ENCODE measurements at places on chromosomes 12 and 14. TPM values are rescaled to one million over a fixed set of nuclear protein-coding genes. Genes with fewer than 3 reads are reported as not detected.

The ADCY4 gene
- total RNA-seq, result 0.35 TPM

The A2M gene
- total RNA-seq, result 0.23 TPM

The RFLNA gene
- total RNA-seq, result not detected

The FNTB gene
- 16.7 TPM for total RNA-seq

The PCNX4 gene
- 64.2 TPM for total RNA-seq

The AQP5 gene
- not detected for total RNA-seq

The MGST1 gene
- total RNA-seq, result 395 TPM

The ALDH2 gene
- 41.6 TPM for total RNA-seq

GRCh38 chr12:18224745-18225144 lies 36.6 kb upstream of the PIK3C2G start:
- DNase-seq, result peak; percentile 3

DNA sequence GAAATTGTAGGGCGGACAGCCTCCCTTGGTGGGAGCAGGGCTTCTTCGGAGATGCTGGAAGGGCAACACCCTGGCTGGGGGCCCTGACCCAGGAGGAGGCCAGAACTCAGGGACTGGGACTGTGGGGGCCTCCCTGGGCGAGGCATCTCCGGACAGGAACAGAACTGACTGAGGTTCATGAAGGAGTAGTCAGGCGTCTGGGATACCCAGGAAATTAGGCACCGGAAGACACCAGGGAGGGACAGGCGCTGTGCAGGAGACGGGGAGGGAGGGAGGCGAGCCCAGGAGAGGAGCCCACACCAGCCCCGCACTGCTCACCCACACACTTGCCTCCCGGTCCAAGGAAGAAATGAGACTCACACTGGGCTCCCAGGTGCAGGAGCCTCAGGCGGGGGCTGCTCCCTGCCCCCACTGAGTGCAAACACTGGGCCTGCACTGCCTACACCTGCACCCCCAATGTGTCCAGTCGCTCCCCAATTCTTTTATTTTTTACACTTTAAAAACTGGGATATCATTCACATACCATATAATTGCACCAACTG lies 262.6 kb upstream of the SFSWAP start:
- no peak for DNase-seq

- no peak for DNase-seq
Measured at GRCh38 chr12:18646286-18646890, 91.4 kb downstream of the PLCZ1 start.

- DNase-seq, result no peak
Measured at GRCh38 chr14:71713451-71713850, 218.8 kb upstream of the RGS6 start.

GRCh38 chr12:53180931-53181645 lies 363 bp upstream of the CSAD start:
- peak; percentile 63 for DNase-seq

DNA sequence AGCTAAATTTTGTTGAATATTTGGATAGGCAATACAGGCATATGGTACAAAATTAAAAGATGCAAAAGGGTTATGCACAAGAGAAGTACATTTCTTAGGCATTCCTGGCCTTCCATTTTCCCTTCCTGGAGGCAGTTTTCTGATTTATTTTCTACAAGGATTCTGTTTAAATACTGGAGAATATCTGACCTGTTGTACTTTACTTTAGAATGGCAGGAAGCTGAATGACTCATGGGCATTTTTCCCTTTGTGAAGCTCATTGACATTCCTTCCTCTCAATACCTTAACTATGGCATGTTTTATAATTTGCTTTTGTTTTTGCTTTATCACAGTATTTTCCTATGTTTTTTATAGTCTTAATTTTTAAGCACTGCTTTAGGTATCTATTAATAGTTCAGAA lies 62.7 kb downstream of the RCOR1 start:
- peak; percentile 31 for DNase-seq

- DNase-seq, result no peak
Measured at GRCh38 chr14:95345032-95345431, 25.3 kb upstream of the CLMN start.

DNA sequence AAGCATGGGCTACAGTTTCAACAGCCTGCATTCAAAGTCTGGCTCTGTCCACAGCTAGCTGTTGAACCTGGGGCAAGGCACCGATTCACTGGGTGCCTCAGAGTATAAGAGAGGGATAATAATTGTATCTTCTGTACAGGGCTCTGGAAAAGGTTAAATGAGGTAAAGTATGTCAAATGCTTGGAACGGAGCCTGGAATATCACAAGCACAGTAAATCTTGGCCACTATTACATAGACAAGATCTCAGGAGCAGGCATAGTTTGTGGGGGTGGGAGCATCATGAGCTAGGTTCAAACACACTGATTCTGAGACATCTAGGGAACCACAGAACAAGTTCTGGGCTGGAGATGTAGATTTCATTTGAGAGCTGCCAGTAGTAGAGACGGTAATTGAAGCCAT lies 203.7 kb upstream of the NUDT4 start:
- DNase-seq, result peak; percentile 68

- no peak for DNase-seq
Measured at GRCh38 chr12:14442221-14442881, 76.9 kb downstream of the ATF7IP start.

- no peak for DNase-seq
Measured at GRCh38 chr14:101554991-101555668, 6.2 kb upstream of the DIO3 start.

GRCh38 chr12:111122458-111122878 lies 202.1 kb upstream of the MYL2 start:
- no peak for DNase-seq

DNA sequence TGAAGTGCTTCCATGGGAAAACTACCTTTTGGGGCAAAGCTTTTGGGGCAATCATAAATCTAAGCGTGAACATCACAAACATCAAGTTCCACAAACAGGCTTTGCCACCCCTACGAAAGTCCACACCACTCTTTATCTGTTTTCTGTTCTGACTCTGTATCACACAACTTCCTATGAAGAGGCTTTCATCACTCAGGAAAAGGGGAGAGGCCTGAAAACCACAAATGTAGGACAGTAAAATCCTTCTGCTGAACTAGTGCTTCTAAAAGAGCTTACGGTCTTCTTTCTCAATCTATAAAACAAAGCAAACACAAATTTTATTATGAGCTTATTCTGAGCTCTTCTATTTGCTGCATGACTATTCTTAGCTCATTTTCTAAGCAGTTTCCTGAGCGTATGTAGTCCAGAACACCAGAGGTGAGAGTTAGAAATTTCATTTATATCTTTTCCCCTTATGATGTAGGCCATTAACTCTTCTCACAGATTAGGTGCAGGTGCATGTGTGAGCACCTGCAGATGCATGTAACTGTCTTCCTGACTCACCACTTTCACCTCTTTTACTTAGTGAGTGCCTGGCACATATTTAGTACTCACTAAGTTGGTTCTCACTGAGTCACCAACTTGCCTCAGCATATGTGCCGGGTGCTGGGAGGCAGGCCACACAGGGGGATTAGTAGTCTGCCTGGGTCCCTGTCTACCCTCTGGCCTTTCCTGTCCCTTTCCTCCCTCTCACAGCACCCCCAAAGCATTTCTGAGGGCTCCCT lies 32.9 kb upstream of the SYCP3 start:
- DNase-seq, result no peak

- no peak for DNase-seq
Measured at GRCh38 chr12:21764950-21765349, 9.6 kb downstream of the KCNJ8 start.

GRCh38 chr12:120199025-120199424 lies 1.9 kb downstream of the RPLP0 start:
- no peak for DNase-seq

GRCh38 chr12:51505360-51506105 lies 80.9 kb downstream of the SLC4A8 start:
- DNase-seq, result no peak

DNA sequence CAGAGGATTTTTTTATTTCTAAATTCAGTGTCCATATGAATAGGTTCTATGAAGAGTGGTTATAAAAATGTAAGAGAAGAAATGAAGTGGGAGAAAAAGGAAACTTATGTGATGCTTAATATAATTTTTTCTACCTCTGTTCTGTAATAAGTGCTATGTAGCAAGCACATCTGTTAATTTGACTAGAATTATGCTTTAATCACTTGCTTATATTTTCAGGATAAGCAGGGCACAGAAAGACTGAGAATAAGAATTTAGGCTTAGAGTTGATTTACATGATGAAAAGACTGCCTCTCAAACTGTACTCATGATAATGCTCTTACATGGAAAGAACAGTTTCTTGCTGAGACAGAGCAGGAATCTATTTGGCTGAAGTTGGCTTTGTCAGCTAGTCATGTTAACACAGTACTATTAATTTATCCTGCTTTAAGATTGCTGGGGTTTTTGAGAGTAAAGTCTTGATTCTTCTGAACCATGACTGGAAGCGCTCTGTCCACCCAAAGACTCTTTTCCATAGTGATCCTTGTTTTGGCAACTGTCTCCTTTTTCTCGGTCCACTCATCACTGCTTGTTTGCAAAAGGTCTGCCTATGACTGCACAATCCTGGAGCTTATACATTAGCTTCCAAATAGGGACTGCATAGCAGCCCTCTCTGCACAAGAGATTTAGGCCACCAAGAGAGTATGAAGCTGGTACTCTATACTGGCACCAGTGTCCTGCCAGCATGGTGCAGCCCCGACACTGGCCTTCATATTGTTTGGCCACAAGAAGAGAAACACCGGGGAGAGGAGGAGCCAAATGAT lies 98.8 kb downstream of the AKAP6 start:
- no peak for DNase-seq

DNA sequence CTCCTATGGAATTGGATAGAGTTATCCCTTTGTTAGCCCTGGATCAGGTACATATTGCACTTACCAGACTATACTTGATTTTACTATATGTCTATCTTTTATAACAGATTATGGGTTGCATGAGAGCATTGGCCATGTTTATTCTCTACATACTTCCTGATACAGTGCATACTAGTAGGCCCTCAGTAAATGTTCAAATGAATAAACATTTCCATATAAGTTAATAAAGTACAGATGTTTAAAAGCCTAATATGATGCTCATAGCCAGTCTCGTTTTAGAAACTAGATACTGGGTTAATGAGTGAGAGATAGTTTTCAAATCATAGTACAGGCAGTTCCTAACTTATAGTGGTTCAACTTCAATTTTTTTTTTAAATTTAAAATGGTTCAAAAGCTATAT lies 39.5 kb upstream of the TOMM20L start:
- no peak for DNase-seq

- no peak for DNase-seq
Measured at GRCh38 chr12:38610808-38611350, 294.3 kb downstream of the ALG10B start.

GRCh38 chr12:75840994-75841355 lies 190.6 kb downstream of the PHLDA1 start:
- DNase-seq, result no peak

DNA sequence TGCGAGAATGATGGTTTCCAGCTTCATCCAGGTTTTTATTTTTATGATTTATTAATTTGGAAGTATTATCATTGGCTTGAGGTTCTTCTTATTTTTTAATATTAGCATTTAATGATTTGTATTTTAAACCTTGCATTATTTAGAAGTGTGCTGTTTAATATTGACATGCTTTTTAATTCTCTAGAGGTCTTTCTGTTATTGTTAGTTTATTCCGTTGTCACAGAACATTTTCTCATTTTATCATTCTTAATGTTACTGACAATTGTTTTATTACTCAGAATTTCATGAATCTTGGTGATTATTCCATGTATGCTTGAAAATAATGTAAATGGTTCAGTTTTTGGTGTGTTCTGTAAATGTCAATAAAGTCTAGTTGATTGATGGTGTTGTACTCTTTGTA lies 463.5 kb upstream of the NOVA1 start:
- DNase-seq, result no peak

- DNase-seq, result peak; percentile 40
Measured at GRCh38 chr14:95496111-95496681, 20.3 kb downstream of the SYNE3 start.

GRCh38 chr12:19533567-19533966 lies 94.3 kb downstream of the AEBP2 start:
- DNase-seq, result no peak

- DNase-seq, result no peak
Measured at GRCh38 chr12:125064492-125064891, 743 bp upstream of the AACS start.

DNA sequence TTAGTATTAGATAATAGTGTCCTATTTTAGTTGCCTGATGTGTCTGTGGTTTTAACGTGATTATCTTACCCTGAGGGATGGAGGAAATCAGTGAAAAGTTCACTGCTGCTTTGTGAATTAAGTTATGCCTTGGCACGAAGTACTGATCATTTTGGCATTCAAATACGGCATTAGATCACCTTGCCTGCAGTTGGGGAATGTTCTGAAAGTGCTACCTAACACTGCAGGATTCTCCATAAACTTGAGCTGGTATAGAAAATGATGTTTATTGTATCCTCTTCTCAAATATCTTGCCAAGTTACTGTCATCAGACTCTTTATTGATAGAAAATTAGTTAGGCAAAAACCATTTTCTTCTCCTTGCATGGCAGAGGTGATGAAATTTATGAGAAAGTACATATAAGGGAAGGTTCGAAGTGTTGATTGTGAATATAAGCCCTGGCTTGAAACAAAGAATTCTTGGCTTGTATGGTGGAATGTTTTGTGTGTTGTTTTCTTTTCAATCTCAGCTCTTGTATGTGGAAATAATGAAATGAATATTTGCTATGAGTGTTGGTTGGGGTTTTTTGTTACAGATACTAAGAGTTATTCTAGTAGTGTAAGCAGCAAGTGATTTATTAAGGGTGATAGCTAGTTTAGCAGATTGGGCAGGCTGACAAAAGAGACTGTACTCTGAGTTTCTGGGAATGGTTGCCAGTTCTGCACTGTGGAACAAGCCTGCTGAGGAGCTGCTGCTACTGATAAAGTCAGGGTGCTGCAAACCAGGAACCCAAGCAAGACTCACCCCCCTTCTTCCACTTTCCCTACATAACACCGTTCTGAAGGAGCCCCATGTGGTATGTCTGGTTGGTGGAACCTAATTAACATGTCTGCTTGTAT lies 448.3 kb downstream of the PCNX1 start:
- peak; percentile 43 for DNase-seq

DNA sequence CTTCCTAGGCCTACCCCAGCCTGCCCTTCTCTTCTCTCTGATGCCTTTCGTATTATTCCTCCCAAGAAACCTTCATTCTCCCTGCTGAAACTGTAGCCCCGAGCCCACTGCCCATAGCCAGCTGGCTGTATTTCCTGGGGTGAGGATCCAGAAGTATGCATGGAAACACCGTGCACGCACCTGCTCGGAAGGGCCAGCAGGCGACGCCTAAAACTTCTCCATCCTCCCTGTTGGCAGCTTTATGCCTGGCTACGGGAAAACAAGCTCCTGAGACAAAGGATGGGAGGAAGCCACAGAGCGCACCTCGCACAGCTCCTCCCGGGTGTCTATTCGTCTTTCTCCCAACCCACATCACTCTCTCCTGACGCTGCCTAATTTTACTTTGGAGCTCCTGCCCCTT lies 69.0 kb upstream of the CAPRIN2 start:
- no peak for DNase-seq

GRCh38 chr12:120496413-120497340 lies 764 bp downstream of the DYNLL1 start:
- DNase-seq, result peak; percentile 27

- DNase-seq, result no peak
Measured at GRCh38 chr14:95151561-95151960, 5.8 kb downstream of the DICER1 start.

GRCh38 chr14:105272623-105273022 lies 24.3 kb downstream of the BTBD6 start:
- no peak for DNase-seq

Measured in HFFc6 (cell line).